Right ventricle myocardium inferior (tissue), 1 donor: ENCODE measurements at places on chromosomes 6 and 20. TPM values are rescaled to one million over a fixed set of nuclear protein-coding genes. Genes with fewer than 3 reads are reported as not detected.

The CTAGE9 gene
- not detected for total RNA-seq

The RUNX2 gene
- 0.43 TPM for total RNA-seq

The LTA gene
- not detected for total RNA-seq

The FOXS1 gene
- total RNA-seq, result 0.89 TPM

The BPI gene
- not detected for total RNA-seq

The PTK7 gene
- total RNA-seq, result 1.7 TPM

The DST gene
- total RNA-seq, result 243 TPM
